ENCODE measurements at places on chromosomes 6 and 20.
A peak's percentile ranks its signal among the peaks of the same experiment; 100 is the strongest.

GRCh38 chr6:113625850-113626249 is 231.3 kb upstream of the MARCKS start:
- no peak for DNase-seq

- DNase-seq = no peak
Observed at GRCh38 chr20:40651151-40651550, 37.9 kb downstream of the MAFB start.

- DNase-seq = no peak
Observed at GRCh38 chr6:90135667-90136066, 161.0 kb downstream of the BACH2 start.

- no peak for DNase-seq
Observed at GRCh38 chr20:57369596-57369995, 18.5 kb downstream of the RAE1 start.

DNA sequence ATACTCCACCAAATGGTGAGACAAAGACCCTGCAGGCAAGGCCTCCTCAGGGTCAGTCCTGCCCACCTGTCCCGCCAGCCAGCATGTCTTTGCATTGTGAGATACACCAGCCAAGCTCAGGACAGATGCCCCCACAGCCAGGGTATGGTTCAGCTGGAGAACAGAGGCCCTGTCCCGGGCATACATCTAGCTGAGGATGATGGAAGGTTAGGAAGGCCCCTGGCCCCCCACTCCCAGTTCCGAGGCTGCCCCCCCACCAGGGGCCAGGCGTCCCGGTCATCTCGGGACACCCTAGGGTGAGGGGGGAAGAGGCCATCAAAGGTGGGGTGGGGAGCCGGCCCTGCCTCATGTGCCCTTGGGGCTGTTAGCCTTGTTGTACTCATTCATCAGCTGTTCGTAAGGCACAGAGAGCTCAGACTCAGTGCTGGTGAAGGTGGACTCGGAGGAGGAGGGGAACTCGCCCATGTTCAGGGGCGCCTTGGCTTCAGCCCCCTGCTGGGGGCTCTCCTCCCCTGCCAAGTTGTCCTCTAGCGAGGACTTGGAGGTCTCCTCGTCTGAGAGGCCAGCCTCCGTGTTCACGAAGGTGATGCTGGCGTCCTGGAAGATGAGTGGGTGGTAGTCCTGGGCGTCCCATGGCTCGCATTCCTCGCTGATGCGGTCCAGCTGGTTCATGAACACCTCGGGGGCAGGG is 38.6 kb downstream of the KCNK5 start:
- DNase-seq = no peak

GRCh38 chr6:138406443-138406842 is 2.4 kb downstream of the HEBP2 start:
- no peak for DNase-seq

- no peak for DNase-seq
Observed at GRCh38 chr6:36039112-36039511, 11.5 kb downstream of the MAPK14 start.

- no peak for DNase-seq
Observed at GRCh38 chr6:145763742-145764141, 28.4 kb upstream of the EPM2A start.

DNA sequence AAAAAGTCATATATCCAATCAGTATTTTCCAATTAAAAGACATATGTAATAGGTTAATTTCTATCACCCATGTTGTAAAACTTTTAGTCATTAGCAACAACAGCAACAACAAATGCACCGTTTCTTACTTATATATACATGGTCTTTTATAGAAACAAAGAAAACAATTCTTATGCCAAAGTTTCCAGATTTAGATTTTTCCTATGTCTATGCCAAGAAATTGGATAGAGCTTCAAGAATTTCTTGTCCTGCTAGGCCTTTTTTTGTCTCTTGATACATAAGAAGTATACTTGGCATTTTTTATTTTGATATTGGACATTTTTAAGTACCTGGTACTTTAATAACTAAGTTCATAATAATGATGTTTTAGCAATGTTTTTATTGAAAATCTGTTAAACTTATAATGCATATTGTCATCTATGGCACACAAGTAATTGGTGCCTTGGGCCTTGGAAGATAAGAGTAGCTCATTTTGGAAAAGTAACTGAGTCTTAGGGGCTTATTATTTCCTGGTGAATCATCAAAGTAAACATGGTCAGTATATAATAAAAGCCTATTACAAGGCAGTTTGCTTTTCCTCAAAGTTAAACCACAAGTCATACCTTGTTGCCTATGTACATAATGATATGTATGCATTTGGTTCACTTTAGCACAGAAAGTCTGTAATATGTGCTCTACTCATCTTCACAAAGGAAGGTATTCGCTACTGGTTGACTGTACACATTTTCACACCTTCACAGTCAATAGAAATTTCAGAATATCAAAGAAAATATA is 10.1 kb upstream of the FRK start:
- no peak for DNase-seq

GRCh38 chr20:31914170-31914569 is 37.7 kb downstream of the PDRG1 start:
- no peak for DNase-seq

- DNase-seq = no peak
Observed at GRCh38 chr6:148235446-148235845, 107.2 kb upstream of the SASH1 start.

DNA sequence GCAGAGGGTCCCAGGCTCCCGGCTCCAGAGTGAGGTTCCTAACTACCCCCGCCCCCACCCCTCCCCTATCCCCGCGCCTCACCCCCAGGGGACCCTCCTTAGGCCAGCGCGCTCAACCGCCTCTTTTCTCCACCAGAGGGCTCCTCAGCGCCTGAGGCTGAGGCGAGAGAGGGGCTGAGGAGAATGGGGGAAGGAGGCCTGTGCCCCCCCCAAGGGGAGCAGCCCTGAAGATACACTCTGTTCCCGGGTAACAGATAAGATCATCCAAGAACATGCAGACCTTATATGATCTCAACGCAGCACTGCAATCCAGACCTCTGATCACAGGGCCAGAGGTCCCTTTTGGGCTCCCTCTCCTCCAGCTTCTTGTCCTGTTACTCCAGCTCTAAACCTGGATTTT is 43.3 kb upstream of the MRPS10 start:
- DNase-seq = no peak

DNA sequence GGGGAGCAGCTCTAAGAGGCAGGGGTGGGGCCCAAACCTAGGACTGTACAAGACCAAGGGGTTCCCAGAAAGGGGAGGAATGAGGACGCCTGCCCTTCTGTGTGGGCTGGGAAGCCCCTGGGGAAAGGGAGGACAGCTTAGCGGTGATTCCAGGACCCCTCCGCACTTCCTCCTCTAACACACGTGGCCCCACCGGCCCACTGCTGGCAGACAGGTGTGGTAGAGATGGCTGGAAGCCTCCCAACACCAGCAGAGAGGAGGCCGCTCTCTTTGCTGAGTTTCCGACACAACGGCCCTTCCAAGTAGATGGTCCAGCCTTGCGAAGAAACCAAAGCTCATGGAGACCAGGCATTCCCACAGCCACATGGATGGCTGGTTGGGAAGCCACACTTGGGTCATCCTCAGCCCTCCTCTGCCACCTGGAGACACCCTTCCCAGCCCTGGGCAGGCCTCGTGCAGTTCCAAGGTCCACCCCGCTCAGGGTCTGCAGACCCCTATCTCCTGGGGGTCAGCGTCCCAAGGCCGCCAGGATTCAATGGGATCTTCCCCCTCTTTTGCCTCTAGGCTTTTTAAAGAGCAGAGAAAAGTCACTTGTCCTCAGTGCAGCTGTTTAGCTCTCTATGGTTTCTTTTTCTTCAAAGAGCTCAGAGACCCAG is 43.9 kb downstream of the RRBP1 start:
- DNase-seq = no peak

DNA sequence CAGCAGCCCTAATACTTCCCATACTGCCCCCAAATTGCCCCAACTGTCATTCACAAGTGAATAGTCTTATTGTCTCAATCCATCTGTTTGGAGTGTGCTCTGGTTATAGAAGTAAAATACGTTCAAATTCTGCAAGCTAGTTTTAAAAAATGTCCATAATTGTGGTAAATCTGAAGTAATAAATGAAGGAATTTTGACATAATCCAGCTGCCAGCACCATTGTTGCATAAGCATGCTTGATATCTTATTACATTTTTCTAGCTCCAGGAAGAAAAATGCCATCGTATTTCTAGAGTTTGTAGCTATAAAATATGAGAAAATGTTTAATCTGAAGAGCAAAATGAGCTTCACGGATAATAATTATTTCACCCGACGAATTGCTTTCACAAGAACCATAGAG is 664.7 kb downstream of the RFPL4B start:
- DNase-seq = no peak

DNA sequence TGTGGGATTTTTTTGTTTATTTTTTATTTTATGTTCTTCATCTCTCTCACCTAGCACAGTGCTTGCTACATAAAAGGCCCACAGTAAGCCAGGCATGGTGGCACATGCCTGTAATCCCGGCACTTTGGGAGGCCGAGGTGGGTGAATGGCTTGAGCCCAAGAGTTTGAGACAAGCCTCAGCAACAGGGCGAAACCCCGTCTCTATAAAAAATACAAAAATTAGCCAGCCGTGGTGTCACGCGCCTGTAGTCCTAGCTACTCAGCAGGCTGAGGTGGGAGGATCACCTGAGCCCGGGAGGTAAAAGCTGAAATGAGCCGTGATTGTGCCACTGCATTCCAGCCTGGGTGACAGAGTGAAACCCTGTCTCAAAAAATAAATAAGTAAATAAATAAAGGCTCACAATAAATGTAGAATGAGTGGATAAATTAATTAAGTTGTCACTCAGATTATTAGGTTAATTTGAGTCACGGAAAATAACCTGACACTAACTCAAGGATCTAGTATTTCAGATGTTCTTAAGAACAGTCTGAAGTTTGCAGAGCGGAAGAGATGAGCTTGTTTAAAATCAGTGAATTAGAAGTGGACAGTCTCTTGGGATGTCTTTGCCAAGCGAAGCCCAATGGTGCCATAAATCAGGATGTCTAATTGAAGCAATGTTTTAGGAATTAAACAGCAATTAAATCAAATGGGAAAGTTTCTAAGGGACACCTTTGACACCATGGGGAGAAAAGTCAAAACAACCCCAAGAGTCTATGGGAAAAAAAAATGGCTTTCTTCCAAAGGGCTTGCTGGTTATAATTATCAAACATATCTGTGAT is 214.4 kb downstream of the ZNF217 start:
- DNase-seq = no peak

GRCh38 chr6:142845624-142846458 is 99.1 kb downstream of the HIVEP2 start:
- DNase-seq = peak; percentile 43

- no peak for DNase-seq
Observed at GRCh38 chr6:119230160-119230559, 119.4 kb downstream of the MAN1A1 start.

GRCh38 chr6:93418033-93418407 is 1.3 kb downstream of the EPHA7 start:
- DNase-seq = no peak

DNA sequence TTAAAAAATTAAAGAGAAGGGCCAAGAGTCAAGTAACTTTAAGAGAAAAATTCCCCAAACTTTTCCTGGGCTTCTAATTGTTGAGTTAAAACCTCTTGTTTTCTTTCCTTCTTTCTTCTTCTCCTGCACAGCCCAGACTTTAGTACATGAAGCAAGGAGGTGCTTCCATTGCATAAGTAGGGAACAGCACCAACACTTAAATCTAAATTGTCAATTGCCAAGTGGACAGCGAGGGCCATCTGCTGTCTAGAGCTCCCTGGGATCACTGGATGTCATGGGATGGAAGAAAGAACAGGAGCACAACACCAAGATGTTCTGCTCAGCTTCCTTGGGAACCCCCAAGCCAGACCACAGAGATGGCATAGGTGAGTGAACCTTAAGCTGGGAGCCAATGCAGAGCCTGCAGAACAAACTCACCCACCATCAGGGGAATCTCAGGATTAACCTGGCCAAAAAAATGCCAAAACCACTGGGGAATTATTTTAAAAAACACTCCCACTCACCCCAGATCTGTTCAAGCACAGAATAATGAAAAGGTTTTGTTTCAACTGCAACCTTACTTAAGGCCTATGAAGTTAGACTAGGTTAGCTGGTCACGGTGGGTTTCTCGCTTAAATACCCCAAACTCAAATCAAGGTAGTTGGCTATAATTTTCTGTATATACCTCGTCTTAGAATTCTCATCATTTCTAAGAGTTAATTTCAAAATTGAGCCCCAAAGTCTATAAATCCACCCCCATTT is 67.8 kb downstream of the TNFRSF21 start:
- no peak for DNase-seq

GRCh38 chr20:9353916-9354276 is 160.5 kb upstream of the LAMP5 start:
- DNase-seq = no peak

DNA sequence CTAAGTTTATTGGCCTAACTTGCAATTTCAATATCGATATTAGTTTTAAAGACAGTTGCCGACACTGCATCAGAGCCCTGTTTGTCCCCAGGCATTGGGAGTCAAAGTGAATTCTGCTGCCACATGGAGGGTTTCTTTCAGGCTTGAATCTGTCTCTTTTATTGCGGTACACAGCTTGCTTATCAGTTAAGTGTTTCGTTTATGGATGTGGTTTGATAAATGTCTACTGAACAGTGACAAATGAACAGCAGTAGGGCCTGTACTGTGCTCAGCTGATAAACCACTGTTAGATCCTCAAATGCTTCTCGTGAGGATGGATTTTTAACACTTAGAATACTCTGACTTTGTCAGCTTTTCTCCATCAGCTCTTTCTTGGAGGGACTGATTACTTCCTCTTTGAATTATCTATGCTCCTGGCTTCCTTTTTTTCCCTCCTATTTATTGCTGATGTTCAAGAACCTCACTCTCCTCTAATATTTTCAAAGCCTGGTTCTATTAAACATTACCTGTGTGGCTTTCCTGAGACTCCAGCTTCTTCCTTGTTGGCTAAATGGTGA is 240.8 kb downstream of the PLCB1 start:
- no peak for DNase-seq

DNA sequence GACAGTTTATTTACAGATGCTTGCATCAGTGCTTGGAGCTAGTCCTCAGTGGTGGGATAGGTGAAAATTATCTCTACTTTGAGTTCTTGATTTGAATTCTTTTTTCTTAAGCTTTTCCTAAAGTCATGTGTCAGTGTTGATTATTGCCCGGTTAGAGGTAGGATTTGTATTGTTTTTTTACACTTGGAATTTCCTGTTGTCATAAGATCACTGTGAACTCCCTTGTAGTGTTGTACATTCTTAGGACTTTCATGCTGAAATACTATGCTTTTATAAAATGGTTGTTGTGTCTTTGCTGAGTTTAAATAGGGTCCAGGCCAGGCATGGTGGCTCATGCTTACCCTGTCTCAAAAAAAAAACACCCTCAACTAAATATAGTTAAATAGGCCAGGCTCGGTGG is 20.3 kb downstream of the ASXL1 start:
- DNase-seq = no peak
